Breast epithelium (tissue), 4 donors: ENCODE measurements at places on chromosomes 2 and 18. TPM values are rescaled to one million over a fixed set of nuclear protein-coding genes. Genes with fewer than 3 reads are reported as not detected.
A peak's percentile ranks its signal among the peaks of the same experiment; 100 is the strongest.

GRCh38 chr2:122858813-122859212 lies 1103.4 kb downstream of the TSN start:
- H3K4me1 ChIP-seq = no peaks in the 10 kb centered on the region
- H3K4me3 ChIP-seq = no peak overlapping the region
- no peak overlapping the region for H3K27ac ChIP-seq

Gene SP5
- total RNA-seq = 7.9 TPM

- H3K27me3 ChIP-seq = peaks cover 8% of the 10 kb centered on the region
- H3K27ac ChIP-seq = no peak overlapping the region
- no peak overlapping the region for H3K4me3 ChIP-seq
Measured at GRCh38 chr2:218861645-218862318, 2.2 kb downstream of the WNT6 start.

DNA sequence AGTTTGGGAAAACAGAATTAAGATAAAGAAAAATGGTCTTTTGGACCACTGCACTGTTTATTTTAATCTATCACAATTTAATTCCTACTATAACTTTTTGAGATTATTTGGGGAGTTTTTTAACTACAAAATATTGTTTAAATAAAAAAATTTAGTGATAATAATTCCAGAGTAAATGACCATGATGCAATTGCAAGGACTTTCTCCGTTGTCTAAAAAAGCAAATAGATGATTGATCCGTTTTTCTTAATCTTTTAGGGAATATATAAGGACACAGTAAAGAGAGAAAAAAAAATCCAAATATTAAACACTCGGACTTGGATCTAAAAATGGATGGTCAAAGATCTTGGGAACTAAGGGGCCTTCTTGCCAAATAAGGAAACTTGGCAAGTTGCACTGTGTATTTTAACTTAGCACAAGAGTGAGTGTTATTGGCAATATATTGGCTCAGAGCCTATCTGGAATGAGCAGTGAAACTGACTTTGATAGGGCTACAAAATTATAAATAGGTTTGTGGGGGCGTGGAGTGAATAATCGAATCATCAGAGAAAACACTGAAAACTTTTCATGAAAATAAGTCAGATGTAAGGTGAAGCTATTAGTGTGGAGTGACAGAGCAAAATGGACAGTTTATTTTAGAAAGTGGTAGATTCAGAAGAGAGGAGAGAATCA lies 2.0 kb downstream of the MAP3K20 start:
- H3K4me3 ChIP-seq = peak overlapping the region; percentile 71
- no peaks in the 10 kb centered on the region for H3K4me1 ChIP-seq
- DNase-seq = no peak
- no peaks in the 10 kb centered on the region for H3K36me3 ChIP-seq

Gene KLF11
- 22.2 TPM for total RNA-seq
